ENCODE measurements at places on chromosomes 6 and 20.

DNA sequence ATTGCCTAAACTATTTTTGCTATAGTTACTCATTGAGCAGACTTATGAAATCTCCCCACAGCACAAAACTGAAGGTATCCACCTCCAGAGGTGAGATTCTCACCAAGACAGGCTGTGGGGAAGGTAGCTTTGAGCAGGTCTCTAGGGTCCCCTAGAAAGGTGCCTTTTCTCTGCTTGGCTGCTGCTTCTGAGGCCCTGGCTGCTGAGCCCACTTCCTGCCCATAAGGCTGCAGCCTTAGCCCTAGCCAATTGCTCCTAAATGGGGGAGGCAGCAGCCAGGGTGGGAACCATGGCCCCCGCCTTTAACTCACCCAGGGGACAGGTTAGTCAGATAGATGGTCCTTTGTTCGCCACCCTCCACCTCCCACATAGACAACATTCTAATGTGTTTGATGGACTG is 3.6 kb downstream of the NT5E start:
- peak; percentile 72 for DNase-seq

- DNase-seq = no peak
Measured at GRCh38 chr6:142953373-142954273, 8.6 kb upstream of the HIVEP2 start.

- DNase-seq = no peak
Measured at GRCh38 chr20:38414769-38415450, 20.2 kb downstream of the SNHG17 start.

- DNase-seq = peak; percentile 97
Measured at GRCh38 chr6:75205776-75206575, at the start of gene COL12A1. Gene COL12A1 (minus strand): TSS chr6:75206053. CDS start chr6:75202792, 3,261 bp downstream.

DNA sequence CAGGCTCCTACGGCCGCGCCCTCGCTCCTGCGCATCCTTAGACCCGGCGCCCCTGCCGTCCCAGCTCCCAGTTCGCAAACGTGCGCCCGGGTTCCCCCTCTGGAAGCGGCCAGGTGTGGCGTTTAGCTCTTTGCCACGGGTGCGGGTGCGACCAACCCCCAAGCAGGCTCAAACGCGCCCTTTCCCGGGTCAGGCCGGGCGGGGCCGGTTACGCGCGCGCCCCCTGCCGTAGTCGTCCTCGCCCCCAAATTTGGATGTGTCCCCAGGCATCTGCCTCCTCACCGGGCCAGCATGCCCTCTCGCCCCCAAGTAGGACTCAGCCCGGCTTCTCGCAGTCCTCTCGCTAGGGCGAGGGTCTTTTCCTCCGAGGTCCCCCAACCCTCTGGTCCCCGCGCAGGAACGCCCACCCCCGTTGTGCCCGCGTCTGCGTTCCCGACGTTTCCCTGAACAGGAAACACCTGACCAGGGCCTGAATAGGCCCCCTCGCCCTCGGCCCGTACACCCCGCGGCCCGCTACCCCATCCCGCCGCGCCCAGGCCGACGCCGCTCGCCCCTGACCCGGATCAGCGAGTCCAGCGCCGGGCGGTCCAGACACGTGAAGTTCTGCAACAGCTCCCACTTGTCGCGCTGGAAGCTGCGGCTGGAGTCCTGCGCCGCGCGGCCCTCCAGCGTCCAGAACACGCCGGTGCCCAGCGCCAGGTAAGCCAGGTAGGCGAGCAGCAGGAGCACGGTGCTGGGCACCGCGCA is 520 bp downstream of the KCNK17 start:
- DNase-seq = no peak

All from osteocyte (in vitro differentiated cells).